ENCODE measurements at places on chromosomes 3 and 15.

- peak; percentile 15 for DNase-seq
Observed at GRCh38 chr3:17577796-17578520, 164.5 kb downstream of the TBC1D5 start.

- peak; percentile 58 for DNase-seq
Observed at GRCh38 chr15:28993051-28993719, 107.4 kb downstream of the APBA2 start.

DNA sequence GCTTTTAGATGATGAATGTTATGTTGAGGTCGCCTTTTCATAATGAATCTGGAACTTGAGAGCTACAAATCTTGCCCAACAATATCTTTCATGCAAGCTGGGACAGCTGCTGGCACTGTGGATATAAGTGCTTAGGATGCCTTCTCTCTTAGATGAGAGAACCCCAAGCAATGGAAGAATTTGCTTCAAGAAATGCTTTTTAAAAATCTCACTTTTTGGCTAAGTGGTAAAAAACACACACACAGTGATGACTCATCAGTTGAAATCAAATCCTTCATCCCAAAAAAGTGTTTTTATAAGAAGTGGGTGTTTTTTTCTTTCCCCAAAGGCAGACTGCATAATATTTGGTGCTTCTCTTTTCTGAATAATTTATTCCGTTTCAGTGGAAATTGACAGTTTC, 38.4 kb upstream of the GALNT15 start:
- peak; percentile 88 for DNase-seq

DNA sequence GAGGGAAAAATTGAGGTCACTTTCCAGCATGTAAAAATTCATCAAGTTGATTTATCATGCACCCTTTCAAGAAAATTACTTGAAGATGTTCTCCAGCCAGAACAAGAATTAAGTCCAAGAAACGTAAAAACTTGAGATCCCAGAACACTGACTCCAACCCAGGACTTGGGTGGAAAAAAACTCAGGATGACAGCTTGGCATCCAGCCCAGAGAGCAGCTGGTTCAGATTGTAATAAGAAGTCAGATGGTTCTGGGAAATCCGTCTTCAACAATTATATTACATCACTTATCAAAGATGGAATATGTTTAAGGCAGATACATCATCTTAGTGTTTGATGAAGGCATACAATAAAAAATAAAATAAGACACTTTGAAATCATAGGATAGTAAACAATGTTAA, 23.0 kb upstream of the DNAJC13 start:
- DNase-seq = peak; percentile 63

DNA sequence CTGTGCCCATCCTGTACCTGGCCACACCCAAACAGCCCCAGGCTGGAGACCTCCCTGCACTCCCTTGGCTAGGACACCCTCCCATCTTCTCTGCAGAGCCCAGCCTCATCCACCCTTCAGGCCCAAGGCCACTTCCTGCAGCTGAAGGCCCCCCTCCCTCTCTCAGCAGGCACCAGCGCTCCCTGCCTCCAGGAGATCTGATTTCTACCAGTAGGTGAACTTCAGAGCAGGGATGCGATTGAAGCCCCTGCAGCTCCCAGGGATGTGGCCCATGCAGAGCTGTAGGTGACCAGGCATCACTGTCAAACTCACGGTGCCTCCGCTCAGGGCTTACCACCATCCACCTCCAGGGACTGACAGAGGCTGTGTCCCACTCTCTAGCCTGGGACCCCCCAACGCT, 96.3 kb downstream of the NUP210 start:
- DNase-seq = no peak
